Vein endothelial cell (primary cell): ENCODE measurements at places on chromosomes 5 and 9. TPM values are rescaled to one million over a fixed set of nuclear protein-coding genes. Genes with fewer than 3 reads are reported as not detected.

Gene SMIM33
- total RNA-seq, result not detected in 2 replicates

Gene TNC
- 1.3 and 2.7 TPM in 2 replicates for total RNA-seq

Gene ORM2
- total RNA-seq, result not detected in 2 replicates

Gene CATSPER3
- under 0.01 TPM in 1 of 2 replicates, not detected in the other for total RNA-seq

Gene FAM200C
- total RNA-seq, result 2.0 and 3.3 TPM in 2 replicates

Gene TLN1
- total RNA-seq, result 294 and 296 TPM in 2 replicates

Gene TMEM215
- under 0.01 TPM in 1 of 2 replicates, not detected in the other for total RNA-seq

Gene HINT2
- 6.2 and 10.0 TPM in 2 replicates for total RNA-seq

Gene SEMA6A
- 5.4 and 9.5 TPM in 2 replicates for total RNA-seq

Gene FRMPD1
- not detected in 2 replicates for total RNA-seq

Gene GABRB2
- not detected in 2 replicates for total RNA-seq

Gene HTR1A
- total RNA-seq, result not detected in 2 replicates

Gene MTMR12
- total RNA-seq, result 35.6 and 64.9 TPM in 2 replicates

Gene IFNA2
- not detected in 2 replicates for total RNA-seq

Gene FOXD4L6
- 0.29 and 0.33 TPM in 2 replicates for total RNA-seq

Gene SLC24A2
- total RNA-seq, result not detected in 2 replicates

Gene RFESD
- 0.65 and 1.4 TPM in 2 replicates for total RNA-seq

Gene IL5
- total RNA-seq, result not detected in 2 replicates

Gene PCDHGA9
- total RNA-seq, result 5.6 and 6.1 TPM in 2 replicates

Gene ECSCR
- total RNA-seq, result 329 and 359 TPM in 2 replicates

Gene GGTA1
- total RNA-seq, result 0.65 and 0.86 TPM in 2 replicates

Gene ADCY2
- not detected in 2 replicates for total RNA-seq

Gene BAAT
- total RNA-seq, result 0.10 TPM in 1 of 2 replicates, not detected in the other

Gene PCDHA1
- not detected in 2 replicates for total RNA-seq

Gene UBLCP1
- 25.5 and 27.5 TPM in 2 replicates for total RNA-seq

Gene OR1J2
- total RNA-seq, result 0.19 TPM in 1 of 2 replicates, not detected in the other

Gene MAPK9
- 23.8 and 28.8 TPM in 2 replicates for total RNA-seq

Gene TERT
- total RNA-seq, result not detected in 2 replicates

Gene CDH9
- total RNA-seq, result not detected in 2 replicates

Gene TRIM41
- 9.8 and 10.2 TPM in 2 replicates for total RNA-seq

Gene SLC9A3
- total RNA-seq, result 1.8 and 2.3 TPM in 2 replicates

Gene C7
- total RNA-seq, result 0.67 and 3.9 TPM in 2 replicates

Gene IFNA13
- total RNA-seq, result not detected in 2 replicates

Gene ARHGEF39
- total RNA-seq, result 1.6 and 3.5 TPM in 2 replicates

Gene TOR1A
- 61.1 and 62.0 TPM in 2 replicates for total RNA-seq

Gene PCDHGA12
- total RNA-seq, result 6.9 and 12.0 TPM in 2 replicates

Gene OTULINL
- under 0.01 and 0.19 TPM in 2 replicates for total RNA-seq

Gene PLPP1
- 35.7 and 81.0 TPM in 2 replicates for total RNA-seq

Gene FYB1
- not detected in 2 replicates for total RNA-seq

Gene CXCL14
- not detected in 2 replicates for total RNA-seq

Gene TMOD1
- 1.1 and 2.0 TPM in 2 replicates for total RNA-seq

Gene IFNK
- total RNA-seq, result not detected in 2 replicates

Gene CD14
- total RNA-seq, result 0.57 TPM in 1 of 2 replicates, not detected in the other

Gene RNF20
- 17.0 and 17.3 TPM in 2 replicates for total RNA-seq

Gene CDKN2B-AS1
- total RNA-seq, result 4.2 TPM in 2 replicates

Gene ANKRD20A1
- total RNA-seq, result 0.98 and 3.5 TPM in 2 replicates

Gene STK32A
- 0.29 and 0.98 TPM in 2 replicates for total RNA-seq
